Stimulated activated CD8-positive, alpha-beta memory T cell treated with anti-CD3 and anti-CD28 coated beads, Interleukin-4, amount 100 ng/mL, for 4 hours (primary cell): ENCODE measurements at places on chromosomes 2 and 18.

- DNase-seq = no peak
Measured at GRCh38 chr2:5070257-5070656, 621.9 kb upstream of the SOX11 start.

DNA sequence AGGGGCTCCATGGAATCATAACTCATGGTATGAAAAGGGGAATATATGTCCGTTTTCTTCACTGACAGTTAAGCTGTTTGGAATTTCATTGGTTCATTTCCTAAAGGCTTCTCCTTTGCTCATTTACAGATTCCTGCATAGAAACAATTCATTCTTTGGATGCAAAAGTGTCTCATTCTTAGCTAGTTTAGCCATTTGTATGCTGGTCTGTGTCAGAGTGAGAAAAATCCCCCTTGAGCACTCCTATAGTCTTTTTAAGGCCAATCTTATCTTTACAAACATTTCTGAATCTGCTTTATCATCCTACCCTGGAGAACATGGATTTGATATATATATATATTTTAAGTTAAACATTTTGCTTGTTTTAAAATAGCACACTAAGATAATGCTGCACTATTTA is 1260.9 kb upstream of the NRXN1 start:
- no peak for DNase-seq

GRCh38 chr2:39452396-39452795 is 15.3 kb upstream of the MAP4K3 start:
- DNase-seq = no peak

- DNase-seq = no peak
Measured at GRCh38 chr2:241741016-241741415, 6.6 kb downstream of the D2HGDH start.

DNA sequence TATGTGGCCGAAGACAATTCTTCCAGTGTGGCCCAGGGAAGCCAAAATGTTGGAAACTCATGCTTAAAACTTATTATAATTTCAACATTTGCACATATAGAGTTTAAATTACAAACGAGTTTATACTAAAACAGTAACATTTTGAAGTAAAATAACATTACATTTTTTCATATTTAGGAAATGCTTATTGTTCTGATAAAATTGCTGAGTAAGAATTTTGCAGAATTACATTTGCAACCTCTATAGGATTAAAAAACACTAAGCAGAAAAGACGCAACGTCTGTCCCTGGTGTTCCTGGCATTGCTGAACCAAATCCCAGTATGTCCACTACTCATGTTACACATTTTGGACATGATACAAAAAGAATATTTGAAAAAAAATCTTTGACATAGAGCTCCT is 1241.2 kb downstream of the SUCLG1 start:
- DNase-seq = no peak

DNA sequence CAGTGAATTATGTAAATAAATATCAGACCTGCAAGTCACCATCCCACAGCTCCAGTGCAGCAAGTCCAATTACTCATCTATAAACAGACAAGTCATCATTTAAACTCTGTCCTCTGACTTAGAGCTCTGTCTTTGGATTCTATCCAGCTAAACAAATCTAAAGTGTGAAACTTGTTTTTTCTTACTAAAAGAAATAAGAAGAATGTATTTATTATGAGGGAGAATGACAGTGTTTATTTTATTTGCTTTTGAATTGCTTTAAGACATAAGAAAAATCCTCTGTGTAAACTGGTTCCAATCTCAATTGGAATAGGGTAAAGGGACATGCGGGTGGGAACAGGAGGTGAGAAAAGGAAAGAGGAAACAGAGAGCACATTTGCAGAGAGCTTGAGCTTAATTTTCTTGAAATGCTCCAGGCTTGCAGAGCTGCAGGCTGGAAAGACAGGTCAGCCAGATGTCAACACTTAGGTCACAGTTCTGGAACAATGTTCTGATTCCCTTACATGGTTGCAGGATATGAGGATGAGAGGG is 355.8 kb downstream of the MEIS1 start:
- DNase-seq = no peak

DNA sequence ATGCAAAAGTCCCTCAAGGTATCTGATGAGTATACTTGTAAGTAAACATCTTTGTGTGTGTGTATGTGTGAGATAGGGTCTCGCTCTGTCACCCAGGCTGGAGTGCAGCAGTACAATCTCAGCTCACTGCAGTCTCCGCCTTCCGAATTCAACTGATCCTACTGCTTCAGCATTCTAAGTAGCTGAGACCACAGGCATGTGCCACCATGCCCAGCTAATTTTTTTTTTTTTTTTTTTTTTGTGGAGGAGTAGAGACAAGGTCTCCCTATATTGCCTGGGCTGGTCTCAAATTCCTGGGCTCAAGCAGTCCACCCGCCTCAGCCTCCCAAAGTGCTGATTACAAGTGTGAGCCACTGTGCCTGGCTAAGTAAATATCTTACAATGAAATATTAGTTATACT is 23.2 kb downstream of the ADAM17 start:
- no peak for DNase-seq

- DNase-seq = no peak
Measured at GRCh38 chr2:58852243-58852642, 611.1 kb upstream of the FANCL start.

DNA sequence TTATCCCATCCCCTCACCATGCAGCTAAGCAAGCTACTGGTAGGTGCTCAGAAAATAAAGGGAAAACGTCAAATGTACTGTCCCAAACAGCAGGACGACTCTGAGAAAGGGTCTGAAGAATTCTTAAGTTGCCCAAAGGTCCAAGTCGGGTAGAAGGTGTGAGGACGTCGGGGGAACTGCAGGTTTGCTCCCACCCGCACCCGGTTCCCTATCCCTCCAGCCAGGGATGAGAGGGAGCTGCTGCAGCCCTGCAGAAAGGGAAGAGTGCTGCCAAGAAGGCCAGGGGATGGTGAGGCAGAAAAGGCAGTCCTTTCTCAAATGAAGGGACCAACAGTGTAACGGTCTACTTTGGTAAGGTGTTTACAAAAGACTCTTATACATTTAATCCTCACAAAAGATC is 6.9 kb upstream of the UCN start:
- DNase-seq = no peak

DNA sequence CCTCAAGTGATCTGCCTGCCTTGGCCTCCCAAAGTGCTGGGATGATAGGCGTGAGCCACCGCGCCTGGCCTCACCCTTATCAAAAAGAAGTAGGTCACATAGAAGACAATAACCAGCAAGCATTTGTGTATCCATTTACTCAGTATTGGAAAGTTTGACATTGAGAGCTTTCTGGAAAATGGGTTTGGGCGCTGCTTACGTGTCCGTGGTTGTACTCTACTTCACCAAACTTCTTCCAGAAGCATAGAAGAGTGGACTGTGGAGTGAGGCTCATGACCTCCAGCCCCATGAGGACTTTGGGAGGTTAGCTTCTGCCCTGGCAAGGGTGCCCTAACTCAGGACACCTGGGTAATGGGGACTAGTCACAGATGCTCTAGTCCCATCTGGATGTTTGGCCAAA is 3.7 kb upstream of the ODC1 start:
- no peak for DNase-seq

- no peak for DNase-seq
Measured at GRCh38 chr2:70967189-70967588, 11.2 kb upstream of the ANKRD53 start.

GRCh38 chr2:240232264-240232915 is 91.9 kb upstream of the OTOS start:
- no peak for DNase-seq
